ENCODE measurements at places on chromosomes 5 and 9.

DNA sequence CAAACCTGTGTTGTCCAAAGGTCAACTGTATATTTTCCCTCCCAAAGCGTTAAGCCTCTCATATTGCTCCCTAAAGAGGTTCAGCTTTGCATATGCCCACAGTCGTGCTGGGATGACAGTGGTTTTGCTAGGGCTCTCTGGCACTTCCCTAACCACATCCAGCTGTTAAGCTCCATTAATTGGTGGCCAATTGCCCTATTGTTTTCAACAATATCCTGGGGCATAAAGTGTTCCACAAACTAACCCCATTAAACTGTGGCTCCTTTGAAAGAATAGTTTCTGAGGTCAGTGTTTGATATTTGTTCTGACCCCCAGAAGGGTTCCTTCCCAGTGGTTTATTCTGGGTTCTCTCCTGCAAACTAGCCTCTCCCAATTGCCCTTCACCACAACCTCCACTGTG lies 194.5 kb downstream of the HSD17B3 start:
- no peak for DNase-seq

GRCh38 chr9:25025156-25025555 lies 479.5 kb upstream of the IZUMO3 start:
- DNase-seq: no peak

DNA sequence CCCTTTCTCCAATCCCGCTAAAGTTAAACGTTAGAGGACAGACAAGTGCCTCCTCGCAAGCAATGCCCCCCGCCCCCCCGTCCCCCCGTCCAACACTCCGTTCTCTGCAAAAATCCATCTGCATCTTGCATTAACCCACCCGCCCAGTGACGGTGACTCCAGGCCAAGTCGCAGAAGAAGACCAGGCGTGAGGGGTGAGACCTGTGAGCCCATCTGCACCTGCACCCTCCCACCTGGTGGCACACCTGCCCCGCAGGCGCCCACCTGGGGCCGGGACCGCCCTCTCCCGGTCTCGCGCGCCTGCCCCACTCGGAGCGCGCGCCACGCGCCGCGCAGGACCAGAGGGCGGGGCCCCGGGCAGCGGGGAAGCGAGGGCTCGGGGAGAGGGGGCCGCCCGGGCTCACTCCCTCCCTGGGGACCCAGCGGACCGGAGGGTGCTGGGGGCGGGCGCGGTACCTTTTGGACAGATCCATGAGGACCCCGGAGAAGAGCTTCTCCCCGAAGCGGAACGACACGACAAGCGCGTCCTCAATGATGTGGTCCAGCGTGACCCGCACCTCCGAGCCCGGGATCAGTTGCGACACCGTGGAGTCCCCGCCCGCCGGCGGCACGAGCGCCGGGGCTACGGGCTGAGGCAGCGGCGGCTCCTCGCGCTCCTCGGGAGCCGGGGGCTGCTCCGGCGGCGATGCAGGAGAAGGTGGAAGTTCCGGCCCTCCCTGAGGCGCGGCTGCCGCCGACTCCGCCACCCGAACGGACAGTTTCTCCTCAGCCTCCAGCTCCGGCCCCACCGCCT lies 705 bp downstream of the PWWP2A start:
- DNase-seq: no peak

GRCh38 chr5:113039934-113040285 lies 63.3 kb downstream of the DCP2 start:
- DNase-seq: no peak

- DNase-seq: no peak
Measured at GRCh38 chr5:170113522-170113900, 7.8 kb downstream of the FOXI1 start.

DNA sequence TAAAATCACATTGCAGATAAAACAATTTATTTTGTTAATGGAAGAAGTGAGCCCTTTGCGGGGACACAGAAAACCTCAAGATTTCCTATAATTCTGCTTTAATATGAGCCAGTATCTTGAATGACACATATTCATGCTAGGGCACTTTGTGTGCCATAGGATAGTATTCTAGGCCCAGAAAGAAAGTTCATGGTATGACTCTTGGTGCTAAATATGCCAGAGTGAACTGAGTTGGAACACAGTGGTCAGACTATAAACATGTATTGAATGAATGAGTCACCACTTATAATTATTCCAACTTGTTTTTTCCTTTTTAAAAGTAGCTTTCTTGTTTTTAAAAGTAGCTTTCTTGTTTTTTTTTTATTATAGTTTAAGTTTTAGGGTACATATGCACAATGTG lies 46.0 kb downstream of the ADAMTS19 start:
- DNase-seq: no peak

Data from NCI-H187 treated with DMSO at 0.1 percent for 48 hours (cell line).